Panc1 (cell line): ENCODE measurements at places on chromosomes 1 and 21. TPM values are rescaled to one million over a fixed set of nuclear protein-coding genes. Genes with fewer than 3 reads are reported as not detected.

The AMPD1 gene
- total RNA-seq: not detected

DNA sequence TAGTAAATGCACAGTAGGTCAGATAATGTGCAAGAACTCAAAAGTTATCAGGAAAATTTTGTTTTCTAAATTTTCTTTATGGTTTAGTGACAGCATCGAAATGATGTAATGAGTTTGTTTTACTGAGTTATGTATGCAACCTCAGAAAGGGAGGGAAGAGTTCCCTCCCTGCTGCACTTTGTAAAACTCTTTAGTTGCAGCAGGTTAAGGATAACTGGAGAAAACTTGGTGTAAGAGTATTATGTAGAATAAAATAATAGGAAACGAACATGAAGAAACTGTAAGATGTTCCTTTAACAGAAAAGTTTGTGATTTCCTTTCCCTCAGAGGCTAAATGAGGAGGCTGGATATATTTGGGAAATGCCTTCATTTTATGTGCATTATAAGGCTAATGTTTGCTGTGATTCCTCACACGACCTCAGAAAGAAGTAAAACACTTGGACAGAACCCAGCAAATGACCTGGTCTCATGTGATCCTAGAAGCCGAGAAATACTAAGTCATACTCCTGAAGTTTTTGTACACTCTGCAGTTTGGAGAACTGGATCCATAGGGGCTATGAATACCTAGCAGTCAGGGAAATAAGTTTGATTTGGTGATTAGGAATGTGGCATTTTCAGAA lies 35.4 kb downstream of the ADGRL2 start:
- no peak for DNase-seq
- no peaks in the 10 kb centered on the region for H3K27me3 ChIP-seq
- no peak overlapping the region for H3K27ac ChIP-seq
- no peak overlapping the region for H3K4me3 ChIP-seq
- H3K36me3 ChIP-seq: no peaks in the 10 kb centered on the region

DNA sequence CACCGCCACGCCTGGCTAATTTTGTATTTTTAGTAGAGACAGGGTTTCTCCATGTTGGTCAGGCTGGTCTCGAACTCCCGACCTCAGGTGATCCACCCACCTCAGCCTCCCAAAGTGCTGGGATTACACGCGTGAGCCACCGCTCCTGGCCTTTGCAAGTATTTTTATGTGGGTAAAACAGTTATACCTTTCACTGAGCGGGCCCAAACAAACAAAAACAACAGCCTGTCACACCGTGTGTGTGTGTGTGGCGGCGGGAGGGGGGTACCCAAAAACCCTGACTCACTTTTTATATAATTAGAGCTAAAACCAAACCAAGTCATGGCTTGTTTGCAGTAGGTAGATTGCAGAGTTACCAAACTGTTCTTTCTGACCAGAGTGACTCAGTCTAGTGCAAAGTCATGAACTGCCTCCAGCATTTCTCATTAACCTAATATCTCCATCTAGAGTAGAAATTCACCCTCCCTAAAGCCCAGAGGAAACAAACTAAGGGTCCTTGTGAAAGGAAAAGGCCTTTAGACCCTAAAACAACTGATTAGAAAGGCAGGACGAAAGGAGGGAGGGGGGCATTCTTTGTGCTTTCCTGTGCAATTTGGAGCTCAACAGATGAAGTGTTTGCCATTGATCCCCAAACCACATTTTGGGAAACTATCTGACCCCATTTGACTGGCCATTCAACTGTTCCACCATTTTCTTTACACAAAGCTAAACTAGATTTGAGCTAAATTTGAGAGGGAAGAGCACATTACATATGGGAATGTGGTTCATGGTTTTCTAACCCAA lies 181.0 kb downstream of the DHRS3 start:
- H3K27me3 ChIP-seq: no peaks in the 10 kb centered on the region
- no peak for DNase-seq
- peaks cover 32% of the 10 kb centered on the region for H3K4me1 ChIP-seq
- no peaks in the 10 kb centered on the region for H3K36me3 ChIP-seq
- no peak overlapping the region for H3K4me3 ChIP-seq
- peak overlapping the region; percentile 44; the same call in 1 of the 2 replicates for H3K27ac ChIP-seq

DNA sequence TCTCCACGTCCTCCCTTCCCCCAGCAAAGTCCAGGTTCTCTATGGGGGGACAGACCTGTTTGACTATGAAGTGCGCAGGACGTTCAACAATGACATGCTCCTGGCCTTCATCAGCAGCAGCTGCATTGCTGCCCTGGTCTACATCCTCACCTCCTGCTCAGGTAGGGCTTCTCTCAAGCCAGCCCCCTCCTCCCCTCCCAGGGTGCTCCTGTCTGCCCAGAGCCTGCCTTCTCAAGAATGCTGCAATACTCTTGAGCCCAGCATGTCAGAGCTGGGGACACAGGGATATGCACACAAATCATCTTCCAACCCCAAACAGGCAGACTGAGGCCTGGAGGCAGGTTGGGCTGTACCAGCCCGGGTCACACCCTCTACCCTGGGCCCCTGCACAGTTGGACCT lies 35.4 kb downstream of the DISP3 start:
- H3K4me3 ChIP-seq: no peak overlapping the region
- no peaks in the 10 kb centered on the region for H3K27me3 ChIP-seq
- H3K4me1 ChIP-seq: no peaks in the 10 kb centered on the region
- DNase-seq: no peak
